ENCODE measurements at places on chromosomes 7 and 10. TPM values are rescaled to one million over a fixed set of nuclear protein-coding genes. Genes with fewer than 3 reads are reported as not detected.
A peak's percentile ranks its signal among the peaks of the same experiment; 100 is the strongest.

DNA sequence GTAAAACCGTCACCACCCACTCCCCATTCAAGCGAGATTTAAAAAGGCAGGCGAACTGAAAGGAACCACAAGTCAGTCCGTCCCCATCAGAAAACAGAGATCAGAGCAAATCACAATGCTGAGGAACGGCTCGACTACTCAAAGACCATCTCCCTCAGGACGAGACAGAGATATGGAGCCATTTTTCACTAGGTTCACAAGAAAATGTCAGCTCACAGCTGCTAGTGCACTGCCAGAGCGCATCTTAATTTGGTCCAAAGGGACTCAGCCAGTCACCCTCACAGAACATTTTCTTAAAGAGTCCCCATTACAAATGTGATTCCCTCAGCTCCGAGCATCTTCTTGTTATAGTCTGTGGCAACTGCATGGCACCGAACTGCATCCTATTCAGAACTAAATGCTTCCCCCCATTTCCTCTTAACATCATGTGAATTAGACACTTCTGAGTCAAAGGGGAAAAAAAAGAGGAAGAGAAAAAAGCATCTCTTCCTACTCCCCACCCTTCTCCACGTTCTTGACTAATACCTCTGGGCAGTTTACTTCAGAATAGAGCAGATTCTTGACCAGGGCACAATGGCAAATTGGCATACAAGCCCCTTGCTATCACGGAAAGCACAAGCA lies 683.9 kb downstream of the MAGI2 start:
- no peak for DNase-seq

DNA sequence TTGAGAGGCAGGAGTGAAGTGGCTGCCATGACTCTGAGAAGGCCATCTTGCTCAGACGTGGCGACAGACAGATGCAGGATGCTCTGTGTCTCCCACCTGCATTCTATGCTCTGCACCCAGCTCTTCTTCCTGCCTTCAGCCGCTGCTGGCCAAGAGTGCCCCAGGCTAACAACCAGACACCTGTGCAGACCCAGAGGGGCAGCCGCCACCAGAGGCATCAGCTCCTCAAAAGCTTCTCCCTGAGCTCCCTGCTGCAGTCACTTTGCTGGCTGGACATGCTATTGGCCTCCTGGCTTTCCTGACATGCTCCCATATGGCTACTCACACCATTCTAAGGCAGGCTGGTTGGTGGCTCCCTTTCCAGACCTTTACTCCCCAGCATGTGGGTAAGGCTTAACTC lies 70.6 kb upstream of the GRB10 start:
- DNase-seq: no peak

- DNase-seq: no peak
These were observed 99.3 kb downstream of the PPP1R3A start for GRCh38 chr7:113819474-113819873.

GRCh38 chr7:29988424-29989256 lies 961 bp downstream of the SCRN1 start:
- peak; percentile 84 for DNase-seq

DNA sequence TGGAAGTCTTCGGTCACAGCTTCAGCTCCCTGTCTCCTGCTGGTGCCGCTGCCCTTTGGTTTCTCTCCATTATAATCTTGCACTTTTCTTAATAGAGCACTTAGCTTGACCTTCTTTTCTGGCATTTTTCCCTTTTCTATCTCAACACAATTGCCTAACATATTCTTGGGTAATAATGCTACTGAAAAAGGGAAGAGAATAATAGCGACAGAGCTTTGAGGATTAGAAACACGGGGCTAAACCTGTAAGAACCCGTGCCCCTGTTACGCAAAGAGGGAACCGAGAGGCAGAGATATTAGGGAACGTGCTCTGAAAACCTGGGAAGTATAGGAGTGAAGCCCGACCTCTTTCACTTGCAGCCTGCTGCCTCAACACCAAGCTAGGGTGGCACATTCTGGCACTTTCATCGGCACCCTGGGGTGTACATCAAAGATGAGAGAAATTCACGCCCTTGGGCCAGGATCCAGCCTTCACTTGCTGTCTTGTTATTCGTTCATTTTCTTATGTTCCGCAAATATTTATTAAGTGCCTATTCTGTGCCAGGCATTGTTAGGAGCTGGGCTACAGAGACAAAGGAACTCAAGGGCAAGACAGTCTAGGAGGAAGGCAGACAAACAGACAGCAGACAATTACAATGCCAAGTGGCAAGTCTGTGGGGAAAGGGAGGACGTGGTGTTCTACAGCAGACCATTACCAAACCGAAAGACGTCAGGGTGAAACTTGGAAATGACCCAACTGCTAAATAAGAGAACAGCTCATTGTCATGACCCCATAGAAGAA lies 33.0 kb upstream of the GALNTL5 start:
- no peak for DNase-seq

- peak; percentile 53 for DNase-seq
These were observed 69.5 kb upstream of the GDF10 start for GRCh38 chr10:47230482-47230881.

- peak; percentile 69 for DNase-seq
These were observed 1.9 kb downstream of the ZYX start for GRCh38 chr7:143382791-143383641.

DNA sequence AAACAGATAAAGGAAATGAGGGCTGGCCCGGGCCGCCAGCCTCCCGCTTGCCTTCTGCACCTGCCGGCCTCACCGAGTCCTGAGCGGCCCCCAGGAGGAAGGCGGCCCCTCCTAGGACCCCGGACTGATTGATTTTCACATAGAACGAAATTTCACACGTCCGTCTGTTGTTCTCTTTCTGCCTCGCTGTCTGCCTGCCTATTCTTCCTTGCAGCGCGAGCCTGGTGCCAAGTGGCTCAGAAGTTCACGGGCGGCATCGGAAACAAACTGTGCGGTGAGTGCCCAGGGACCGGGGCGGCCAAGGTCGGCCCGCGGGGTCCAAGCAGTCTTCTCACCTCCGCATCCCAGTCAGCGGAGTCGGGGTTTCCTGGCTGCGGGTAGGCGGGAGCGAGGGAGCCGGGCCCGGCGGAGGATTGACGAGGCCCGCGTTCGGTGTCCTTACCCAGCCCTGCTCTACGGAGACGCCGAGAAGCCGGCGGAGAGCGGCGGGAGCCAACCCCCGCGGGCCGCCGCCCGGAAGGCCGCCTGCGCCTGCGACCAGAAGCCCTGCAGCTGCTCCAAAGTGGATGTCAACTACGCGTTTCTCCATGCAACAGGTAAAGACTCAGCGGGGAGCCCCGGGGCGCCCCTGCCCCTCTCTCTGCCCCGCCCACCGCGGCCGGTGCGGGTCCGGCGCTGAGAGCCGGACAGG lies 967 bp downstream of the GAD2 start:
- no peak for DNase-seq

GRCh38 chr7:158617737-158618128 lies 30.1 kb upstream of the PTPRN2 start:
- DNase-seq: no peak

DNA sequence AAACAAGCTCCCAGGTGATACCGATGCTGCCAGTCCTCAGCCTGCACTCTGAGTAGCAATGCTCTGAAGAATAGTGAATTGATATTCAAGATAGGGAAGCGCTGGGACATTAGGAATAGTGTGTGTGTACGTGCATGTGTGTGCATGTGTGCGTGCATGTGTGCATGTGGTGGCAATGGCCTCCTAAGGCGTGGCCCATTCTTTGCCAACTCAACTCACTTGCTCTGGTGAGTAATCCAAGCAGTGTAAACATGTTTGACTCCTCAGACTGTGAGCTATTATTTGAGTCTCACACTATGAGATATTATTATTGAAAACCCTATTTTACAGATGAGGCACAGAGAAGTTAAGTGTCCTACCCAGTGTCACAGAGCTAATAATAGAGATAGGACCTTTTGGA lies 186.6 kb downstream of the RAB11FIP2 start:
- DNase-seq: no peak

DNA sequence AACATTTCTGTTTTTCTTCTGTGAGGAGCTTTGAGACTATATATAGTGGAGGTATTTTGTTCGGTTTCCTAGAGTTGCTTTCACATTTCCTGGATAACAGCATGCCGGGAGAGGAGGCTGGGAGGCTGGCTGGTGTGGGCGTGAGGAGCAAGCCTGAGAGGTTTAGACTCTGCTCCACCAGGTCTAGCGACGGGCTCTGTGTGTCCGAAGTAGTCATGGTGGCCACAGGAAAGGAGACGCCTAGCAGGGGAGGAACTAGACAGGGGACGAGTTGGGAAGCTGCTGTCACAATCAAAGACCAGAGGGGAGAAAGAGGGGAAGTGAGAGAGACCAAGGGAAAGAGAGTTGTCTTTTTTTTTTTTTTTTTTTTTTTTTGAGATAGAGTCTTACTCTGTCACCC lies 19.6 kb downstream of the PTPRE start:
- DNase-seq: no peak

- no peak for DNase-seq
These were observed 675.5 kb downstream of the SUGCT start for GRCh38 chr7:40810274-40810673.

GRCh38 chr10:11284291-11285085 lies 266.8 kb downstream of the CELF2 start:
- no peak for DNase-seq

GRCh38 chr7:125506331-125506730 lies 576.7 kb upstream of the POT1 start:
- no peak for DNase-seq

The PPP1R17 gene
- total RNA-seq: not detected

The ZCWPW1 gene
- total RNA-seq: 4.8 TPM

The SPDYE16 gene
- total RNA-seq: 0.90 TPM

The LDB3 gene
- 2.5 TPM for total RNA-seq

The OR9A2 gene
- not detected for total RNA-seq

The DNA2 gene
- 5.2 TPM for total RNA-seq

The CHCHD1 gene
- 19.4 TPM for total RNA-seq

The SLC16A9 gene
- 1.8 TPM for total RNA-seq
